ENCODE measurements at places on chromosomes 4 and X.

DNA sequence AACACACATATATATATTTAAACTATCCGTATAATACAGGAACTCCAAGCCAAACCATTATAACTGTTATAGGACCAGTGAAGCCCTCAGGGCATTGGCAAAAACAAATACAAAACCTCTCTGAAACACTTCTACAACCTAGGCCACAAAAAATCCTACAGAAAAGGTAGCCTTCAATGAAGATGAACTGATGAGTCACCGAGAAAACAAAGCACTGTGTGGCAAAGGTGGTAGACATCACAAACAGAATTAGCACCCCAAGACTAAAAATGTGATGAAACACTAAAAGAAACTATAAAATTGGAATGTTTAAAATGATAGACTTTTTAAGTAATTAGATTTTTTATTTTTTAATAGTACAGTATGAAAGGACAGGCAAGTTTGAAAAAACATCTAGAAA, 5.5 kb upstream of the HSPA4L start:
- no peak for DNase-seq

DNA sequence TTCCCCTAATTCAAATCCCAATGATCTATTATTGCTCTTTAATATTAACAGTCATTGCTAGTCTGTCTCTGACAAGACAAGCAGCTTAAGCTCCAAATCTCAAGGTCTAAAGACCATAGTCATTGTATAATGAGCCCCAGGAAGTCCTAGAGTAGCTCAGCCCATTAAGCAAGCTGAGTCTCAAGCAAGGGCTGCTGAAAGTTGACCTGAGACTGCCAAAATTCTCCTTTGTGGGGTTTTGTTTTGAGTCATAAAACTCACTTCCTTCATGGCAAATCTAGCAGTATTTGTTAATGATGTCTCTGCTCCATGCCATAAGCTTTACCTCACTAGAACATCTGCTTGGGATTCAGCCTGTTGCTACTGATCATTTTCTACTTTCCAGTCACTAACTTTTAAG, 313.2 kb downstream of the ANTXR2 start:
- no peak for DNase-seq

DNA sequence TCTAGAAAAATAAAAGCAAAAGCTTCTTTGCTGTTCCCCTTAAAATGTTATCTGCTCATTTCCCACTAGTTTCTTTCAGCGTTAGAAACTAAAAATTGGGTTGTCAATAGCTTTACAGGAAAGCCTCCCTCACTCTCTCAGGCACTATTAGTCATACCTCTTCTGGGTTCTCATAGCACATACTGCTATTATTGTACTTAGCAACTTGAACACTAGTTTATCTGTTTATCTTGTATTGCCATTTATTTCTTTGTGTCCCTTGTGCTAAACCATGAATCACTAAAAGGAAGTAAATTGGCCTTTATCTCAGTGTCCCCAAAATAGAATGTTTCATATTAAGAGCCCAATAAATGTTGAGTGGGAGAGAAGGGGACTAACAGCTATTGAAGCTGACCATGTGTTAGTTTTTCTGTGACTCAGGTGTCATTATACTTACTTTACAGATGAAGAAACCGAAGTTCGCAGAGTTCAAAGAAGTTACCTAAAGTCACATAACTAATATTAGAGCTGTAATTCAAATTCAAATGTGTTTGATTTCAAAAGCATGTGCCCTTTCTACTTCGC, 124.8 kb upstream of the CITED1 start:
- peak; percentile 27 for DNase-seq

GRCh38 chr4:118036336-118036735, 2.0 kb downstream of the NDST3 start:
- DNase-seq, result no peak

GRCh38 chrX:72040506-72040905, 91.2 kb downstream of the RTL5 start:
- no peak for DNase-seq

DNA sequence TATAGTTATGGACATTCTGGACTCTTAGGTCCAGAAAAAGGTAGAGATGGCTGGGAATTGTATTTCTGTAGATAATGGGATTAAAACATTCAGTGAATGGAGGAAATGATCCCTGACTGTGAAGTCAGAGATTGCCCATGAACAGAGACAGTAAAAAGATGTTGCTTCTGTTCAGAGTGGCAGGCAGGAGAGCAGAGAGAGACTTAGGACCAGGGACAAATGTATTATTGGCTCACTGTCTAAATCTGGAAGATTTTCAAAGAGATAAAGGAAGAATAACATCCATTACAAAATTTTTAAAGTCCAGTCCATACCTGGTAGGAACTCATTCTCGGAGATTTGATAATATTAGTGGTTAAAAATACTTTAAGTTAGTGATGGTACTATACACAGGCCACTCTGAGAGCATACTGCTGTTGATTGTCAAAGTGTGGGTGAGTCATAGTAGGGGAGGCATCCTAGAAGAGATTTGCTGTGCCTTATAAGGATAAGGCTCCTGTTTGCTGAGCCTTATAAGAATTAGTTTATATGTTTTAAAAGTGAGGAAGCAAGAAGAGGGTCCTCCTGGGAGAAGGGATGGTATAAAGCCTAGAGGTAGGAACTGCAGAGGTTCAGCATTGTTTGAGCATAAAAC, 53.0 kb downstream of the JADE3 start:
- peak; percentile 65 for DNase-seq

- no peak for DNase-seq
These were observed 8.9 kb downstream of the TCEANC start for GRCh38 chrX:13661735-13662288.
